NCI-H1092 (cell line): ENCODE measurements at places on chromosomes 1 and 21.
A peak's percentile ranks its signal among the peaks of the same experiment; 100 is the strongest.

GRCh38 chr1:244451539-244451950 lies at the start of gene ADSS2:
Gene ADSS2 (minus strand): TSS chr1:244451909. CDS start chr1:244451817, 92 bp downstream.
- no peak for DNase-seq

- no peak for DNase-seq
Observed at GRCh38 chr1:60916199-60916598, 166.2 kb upstream of the NFIA start.

GRCh38 chr1:84260852-84261518 lies 40.5 kb upstream of the SAMD13 start:
- DNase-seq: peak; percentile 25

- DNase-seq: peak; percentile 60
Observed at GRCh38 chr1:93980320-93981273, 71.4 kb upstream of the GCLM start.

DNA sequence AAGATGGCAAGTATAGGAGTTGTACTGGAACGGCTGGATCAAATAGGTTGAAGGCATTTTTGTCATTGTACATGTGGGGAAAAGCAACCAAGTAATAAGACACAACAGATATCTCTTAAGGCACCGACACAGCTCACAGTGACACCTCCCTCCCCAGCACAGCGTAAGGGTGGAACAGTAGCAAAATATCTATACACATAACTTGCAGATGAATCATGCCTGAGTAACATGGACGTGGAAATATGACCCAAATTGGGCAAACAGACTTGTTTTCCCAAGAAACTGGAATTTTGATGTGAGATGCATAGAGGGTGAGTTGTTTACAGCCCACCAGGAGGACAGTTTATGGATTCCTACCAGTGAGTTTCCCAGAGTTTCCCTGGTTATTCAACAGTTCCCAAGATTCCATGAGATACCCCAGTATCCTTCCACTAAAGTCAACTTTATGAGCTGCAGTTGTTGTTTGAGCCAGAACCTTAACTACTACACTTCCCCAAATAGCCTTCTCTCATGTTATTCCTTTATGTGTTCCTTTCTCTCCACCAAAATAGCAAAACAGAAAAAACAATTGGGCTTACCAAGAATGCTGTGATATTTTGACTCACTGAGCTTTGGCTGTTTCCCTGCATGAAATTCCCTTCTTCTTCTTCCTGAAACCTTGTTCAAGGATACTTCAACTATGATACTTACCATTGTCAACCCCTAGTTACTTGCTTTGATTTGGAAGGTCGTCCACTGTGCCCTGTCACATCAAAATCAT lies 7.1 kb upstream of the DR1 start:
- no peak for DNase-seq

- no peak for DNase-seq
Observed at GRCh38 chr21:33839167-33839716, 76.4 kb downstream of the ATP5PO start.

GRCh38 chr21:38170283-38170682 lies 86.5 kb upstream of the KCNJ15 start:
- DNase-seq: peak; percentile 47

DNA sequence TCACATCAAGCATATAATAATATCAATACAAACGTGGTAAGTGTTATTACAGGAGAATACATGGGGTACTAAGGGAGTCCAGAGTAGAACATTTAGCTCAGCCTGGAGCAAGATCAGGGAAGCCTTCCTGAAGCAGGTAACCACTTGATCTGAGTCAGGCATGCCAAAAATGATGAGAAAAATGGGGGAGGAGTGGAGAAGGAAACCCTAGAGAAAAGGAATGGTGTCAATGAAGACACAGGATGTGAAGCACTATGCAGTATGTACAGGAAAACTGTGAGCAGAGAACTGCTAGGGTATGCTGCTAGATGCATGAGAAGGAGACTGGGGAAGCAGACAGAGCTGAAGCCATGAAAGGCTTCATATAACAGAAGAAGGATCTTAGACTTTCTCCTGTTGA lies 84.7 kb downstream of the NOTCH2 start:
- DNase-seq: no peak

- no peak for DNase-seq
Observed at GRCh38 chr1:59696421-59697115, 118.2 kb upstream of the HOOK1 start.

- no peak for DNase-seq
Observed at GRCh38 chr1:160862203-160863060, at the start of gene CD244. Gene CD244 (minus strand): TSS chr1:160862887. CDS start chr1:160862677, 210 bp downstream.

- no peak for DNase-seq
Observed at GRCh38 chr1:37951041-37951782, 4.4 kb upstream of the INPP5B start.

DNA sequence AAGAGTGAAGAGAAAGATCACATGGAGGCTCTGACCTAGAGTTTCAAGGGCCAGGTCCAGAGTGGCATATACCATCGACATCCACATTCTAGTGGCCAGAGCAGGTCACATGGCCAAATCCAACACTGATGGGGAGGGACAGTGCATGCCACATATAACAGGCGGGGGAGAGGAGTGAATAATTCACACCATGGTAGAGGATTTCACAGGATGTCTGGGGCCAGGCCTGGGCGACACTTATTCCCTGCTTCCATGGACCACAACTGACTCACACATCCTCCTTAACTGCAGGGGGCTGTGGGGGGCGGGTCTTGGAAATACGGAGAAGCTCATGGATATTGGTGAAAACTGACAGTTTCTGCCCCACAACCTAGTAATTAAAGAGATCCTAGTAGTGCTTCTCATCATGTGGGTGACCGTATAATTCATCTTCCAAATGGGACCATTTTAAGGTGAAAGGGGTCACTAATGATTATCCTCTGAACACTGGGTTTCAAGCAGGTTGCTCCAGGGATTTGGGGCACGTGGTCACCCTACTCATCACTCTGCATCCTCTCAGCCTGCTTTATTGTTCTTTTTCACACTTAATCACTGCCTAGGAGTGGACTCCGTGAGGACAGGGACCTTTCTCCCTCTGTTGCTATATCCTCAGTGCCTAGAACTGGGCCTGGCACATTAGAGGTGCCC lies 44.0 kb downstream of the IGSF21 start:
- DNase-seq: no peak

- no peak for DNase-seq
Observed at GRCh38 chr1:209705033-209705598, 470 bp downstream of the HSD11B1 start.

DNA sequence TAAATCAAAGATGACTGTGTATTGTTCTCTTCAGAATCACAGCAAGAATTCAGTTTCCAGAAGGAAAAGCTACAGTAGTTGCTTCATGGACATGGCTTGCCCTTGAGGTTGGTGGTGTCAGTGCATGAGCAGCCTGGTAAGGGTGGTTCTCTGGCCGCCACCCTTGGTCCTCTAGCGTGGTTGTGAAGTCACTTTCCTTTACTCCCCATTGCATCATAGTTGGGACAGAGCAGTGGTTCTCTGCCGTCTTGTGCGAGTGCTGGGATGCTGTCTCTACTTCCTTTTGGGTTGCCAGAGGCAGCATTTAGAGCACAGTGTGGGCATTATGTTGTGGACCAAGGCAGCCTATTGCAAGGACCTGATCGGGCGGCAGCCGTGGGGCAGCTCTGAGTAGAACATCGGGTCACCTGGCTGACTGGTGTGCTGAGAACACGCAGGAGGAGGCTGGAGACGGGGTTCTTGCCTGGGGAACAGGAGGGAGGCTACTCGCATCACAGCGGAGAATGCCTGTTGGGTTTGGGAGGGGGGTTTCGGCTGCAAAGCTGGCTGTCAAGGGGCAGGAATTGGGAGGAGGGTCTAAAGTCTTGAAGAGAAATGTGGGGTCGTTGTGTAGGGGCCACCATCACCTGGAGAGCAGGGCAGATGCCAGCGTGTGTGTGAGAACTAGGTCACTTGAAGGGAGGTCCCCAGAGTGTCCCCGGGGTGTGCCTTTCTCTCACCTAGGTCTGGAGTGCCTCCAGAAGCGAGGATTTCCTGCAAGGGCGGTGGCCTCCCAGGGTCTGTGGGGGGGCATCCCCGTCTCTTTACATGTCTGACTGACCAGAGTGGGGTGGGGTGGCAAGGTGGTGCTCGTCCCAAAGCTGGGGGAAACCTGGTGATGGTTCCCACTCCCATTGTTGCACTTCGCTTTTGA lies 6.3 kb downstream of the ARF1 start:
- DNase-seq: no peak

GRCh38 chr1:169392406-169392805 lies 24.4 kb downstream of the BLZF1 start:
- DNase-seq: no peak

DNA sequence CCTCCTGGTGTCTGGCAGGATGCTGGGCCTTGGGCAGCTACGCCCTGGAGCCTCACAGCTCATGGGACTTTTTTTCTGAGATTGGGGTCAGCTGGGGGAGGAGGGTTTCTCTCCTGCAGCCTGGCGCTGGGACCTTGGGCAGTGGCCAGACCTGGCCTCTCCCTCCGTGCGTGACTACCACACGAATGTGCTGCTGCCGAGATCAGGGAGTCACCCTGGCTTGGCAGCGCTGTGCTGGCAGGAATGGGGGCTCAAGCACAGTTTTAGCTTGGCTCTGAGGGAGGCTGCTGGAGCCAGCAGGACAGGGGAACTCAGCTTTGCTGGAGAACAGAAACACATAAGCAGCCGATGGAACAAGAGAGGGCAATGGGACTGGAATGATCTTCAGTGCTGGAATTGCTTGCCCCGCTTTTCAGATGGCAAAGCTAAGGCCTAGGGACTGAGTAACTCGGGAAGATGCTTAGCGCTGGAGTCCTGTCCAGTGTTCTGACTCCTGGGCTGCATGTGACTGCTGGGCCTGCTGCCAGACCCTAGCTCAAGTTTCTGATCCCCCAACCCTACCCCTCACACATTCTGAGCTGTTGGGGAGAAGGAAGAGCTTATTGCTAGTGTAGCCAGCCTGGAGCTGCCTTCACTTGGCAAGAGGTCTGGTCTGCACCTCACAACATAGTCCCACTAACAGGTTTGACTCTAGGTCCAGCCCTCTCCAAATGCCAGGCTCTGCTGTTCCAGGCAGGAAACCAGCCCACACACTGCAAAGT lies 69.9 kb downstream of the NAV1 start:
- DNase-seq: no peak

- DNase-seq: no peak
Observed at GRCh38 chr1:86273066-86273465, 116.5 kb upstream of the COL24A1 start.

- DNase-seq: no peak
Observed at GRCh38 chr1:209822706-209823105, 5.1 kb upstream of the UTP25 start.

GRCh38 chr1:186781730-186782129 lies 47.0 kb upstream of the PLA2G4A start:
- no peak for DNase-seq

- no peak for DNase-seq
Observed at GRCh38 chr1:200072636-200073285, 45.3 kb downstream of the NR5A2 start.

DNA sequence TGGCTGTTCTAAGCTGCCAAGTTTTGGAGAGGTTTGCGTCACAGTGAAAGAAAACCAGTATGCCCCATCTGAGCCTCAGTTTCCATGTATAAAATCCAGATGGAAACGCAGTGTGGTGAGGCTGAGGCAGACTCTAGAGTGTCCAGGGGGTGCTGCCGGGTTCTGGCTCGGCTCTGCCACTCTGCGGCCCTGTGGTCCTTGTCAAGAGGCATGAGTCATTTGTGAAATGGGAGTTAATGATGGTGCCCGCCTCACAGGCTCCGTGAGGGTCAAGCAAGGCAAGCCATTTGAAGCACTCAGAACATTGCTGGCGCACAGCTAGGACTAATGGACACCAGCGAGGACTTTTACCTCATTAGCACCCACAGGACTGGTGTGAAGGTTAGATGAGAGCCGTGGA lies 214.3 kb downstream of the PTPRU start:
- no peak for DNase-seq

- no peak for DNase-seq
Observed at GRCh38 chr1:25245809-25246599, 1.2 kb downstream of the RSRP1 start.

DNA sequence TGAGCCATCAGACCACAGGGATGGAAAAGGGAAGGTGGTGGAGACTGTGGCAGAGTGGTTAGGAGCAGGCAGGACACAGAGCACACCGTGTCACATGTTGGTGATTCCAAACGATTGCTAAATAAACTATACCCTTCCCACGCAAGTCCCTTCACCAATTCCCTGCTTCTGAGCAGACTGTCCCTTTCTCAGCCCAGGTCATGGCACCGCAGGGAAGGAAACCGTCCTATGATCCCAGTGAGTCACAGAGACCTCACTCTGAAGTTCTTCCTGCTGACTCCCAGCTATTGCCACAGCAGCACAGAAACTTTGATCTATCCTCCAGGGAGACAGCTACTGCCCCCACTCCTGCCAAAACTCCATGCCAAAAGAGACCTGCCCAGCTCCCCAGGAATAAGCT lies 19.2 kb downstream of the RIMS3 start:
- DNase-seq: no peak

GRCh38 chr21:27505516-27505915 lies 538.6 kb upstream of the ADAMTS5 start:
- no peak for DNase-seq

- no peak for DNase-seq
Observed at GRCh38 chr1:106222403-106222802, 834.1 kb upstream of the PRMT6 start.

DNA sequence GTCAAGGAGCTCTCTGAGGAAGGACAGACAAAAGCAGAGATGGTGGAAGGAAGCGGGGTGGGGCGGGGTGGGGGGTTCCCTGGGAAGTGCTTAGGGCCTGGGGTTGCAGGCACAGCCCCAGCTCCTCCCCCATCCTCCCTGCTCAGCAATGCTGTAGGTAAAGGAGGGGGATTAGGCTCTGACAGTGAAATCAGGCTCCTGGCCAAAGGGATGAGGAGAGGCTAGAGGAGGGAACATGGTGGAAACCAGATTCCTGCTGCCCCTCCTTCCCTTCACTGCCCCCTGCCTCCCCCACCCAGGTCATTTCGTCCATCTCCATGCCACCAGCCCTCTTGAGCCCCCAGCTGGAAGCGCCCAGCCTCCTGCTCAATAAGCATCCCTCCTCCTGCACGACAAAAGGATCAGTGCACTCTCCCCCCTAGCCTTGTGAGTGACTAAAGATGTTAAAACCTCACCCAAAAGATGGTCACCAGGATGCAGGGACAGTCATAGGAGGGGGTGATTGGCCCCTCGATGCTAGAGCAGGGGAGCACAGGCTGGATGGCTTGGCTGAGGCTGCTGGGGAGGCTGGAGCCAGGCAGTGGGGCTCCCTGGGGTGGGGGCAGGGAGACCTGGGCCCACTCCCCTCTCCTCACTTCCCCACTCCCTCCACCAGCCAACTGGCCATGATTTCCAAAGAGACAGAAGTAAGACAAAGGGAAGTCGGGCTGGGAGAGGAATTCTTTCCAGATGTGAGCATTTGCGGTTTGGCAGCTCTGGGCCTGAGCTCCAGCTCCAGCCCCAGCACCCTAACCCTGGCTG lies 2.2 kb upstream of the CRABP2 start:
- no peak for DNase-seq

DNA sequence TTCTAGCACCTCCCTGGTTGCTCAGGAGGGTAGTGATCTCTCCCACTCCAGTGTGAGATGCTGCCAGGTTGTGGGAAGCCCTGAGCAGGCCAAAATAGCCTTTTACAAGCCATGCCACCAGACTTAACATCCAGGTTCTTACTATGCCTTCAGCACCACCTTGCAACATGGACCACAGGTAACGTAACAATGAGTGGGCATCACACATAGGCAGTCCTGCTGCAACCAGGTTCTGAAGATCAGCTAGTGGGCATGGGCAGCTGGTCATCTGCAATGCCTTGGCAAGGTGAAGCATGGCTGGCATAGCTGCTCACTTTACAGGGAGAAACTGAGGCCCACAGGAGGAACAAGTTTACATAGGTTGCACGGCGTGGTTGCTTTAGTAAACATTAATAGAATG lies 40.7 kb downstream of the DHCR24 start:
- no peak for DNase-seq

GRCh38 chr1:75533085-75533484 lies 77.8 kb downstream of the SLC44A5 start:
- DNase-seq: no peak

GRCh38 chr1:21882721-21883415 lies 54.2 kb downstream of the HSPG2 start:
- no peak for DNase-seq
